AG20443 (cell line): ENCODE measurements at places on chromosomes 1 and 21.

- no peak for DNase-seq
Observed at GRCh38 chr1:212973426-212973825, 23.1 kb downstream of the VASH2 start.

DNA sequence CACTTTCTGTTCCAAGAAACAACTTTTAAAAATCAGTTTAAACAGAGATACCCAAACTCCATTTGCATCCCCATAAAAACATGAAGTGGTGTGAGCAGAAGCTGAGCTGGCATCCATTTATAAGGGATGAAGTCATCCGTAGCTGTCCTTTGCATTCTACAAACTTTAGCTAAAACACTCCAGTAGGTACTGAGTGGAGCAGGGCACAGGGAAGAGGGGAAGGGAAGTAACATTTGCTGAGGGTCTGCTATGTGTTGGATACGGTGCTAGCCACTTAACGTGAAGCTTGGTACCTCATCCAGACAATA is 32.9 kb downstream of the VWA5B1 start:
- no peak for DNase-seq

DNA sequence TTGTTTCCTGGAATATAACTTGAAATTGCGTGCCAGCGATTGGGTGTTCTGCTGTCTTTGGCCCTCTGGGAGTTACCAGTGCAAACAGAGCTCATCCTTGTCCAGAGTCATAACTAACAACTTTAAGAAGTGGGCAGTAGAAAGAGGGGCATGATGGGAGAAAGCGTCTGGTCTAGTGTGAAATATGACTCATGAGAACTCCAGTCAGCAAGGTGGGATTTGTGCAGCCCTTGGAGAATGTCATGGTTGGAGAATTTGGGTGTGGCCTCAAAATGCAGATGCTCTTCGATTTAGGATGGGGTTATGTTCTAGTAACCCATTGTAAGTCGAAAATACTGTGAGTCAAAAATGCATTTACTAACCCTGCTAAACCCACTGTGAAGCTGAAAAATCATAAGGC is 12.9 kb downstream of the ATP1B1 start:
- peak; percentile 49 for DNase-seq

- DNase-seq, result no peak
Observed at GRCh38 chr1:4961935-4962645, 307.7 kb downstream of the AJAP1 start.

DNA sequence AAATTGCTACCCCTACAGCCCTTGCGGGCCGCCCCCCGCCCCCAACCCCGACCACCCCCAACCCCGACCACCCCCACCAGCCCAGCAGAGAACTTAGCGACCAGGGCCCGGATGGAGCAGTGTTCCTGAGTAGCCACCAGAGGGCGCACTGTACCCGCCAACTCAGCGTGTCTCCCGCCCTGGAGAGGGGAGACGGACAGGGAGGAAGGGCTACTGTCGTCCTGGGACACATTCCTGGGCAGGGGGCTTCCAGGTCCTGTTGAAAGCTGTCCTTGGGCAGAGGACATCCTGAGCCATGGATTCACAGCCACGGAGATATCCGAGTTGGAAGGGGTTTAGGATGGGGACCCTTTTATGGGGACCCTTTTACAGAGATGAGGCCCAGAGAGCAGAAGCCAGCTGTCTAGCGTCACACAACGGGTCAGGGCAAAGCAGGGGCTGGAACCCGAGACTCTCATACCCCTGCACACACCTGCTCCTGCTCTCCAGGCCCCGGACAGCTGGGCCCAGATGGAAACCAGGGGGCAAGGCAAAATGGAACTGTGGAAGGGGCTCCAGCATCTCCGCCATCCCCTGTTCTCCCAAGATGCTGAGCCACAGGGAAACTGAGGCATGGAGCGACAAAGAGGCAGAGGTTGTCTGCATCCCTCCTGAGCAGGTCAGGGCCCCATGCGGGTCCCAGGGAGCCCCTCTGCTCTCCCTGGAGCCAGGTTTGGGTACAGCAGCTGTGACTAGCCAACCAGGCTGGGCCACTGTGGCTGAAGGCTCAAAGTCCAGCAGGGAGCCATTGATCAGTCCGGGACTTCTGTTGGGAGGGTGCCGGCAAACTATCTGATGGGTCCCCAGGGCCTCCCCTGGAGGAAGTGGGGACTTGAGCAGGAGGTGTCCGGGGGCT is 25.0 kb upstream of the LAPTM5 start:
- DNase-seq, result peak; percentile 88

DNA sequence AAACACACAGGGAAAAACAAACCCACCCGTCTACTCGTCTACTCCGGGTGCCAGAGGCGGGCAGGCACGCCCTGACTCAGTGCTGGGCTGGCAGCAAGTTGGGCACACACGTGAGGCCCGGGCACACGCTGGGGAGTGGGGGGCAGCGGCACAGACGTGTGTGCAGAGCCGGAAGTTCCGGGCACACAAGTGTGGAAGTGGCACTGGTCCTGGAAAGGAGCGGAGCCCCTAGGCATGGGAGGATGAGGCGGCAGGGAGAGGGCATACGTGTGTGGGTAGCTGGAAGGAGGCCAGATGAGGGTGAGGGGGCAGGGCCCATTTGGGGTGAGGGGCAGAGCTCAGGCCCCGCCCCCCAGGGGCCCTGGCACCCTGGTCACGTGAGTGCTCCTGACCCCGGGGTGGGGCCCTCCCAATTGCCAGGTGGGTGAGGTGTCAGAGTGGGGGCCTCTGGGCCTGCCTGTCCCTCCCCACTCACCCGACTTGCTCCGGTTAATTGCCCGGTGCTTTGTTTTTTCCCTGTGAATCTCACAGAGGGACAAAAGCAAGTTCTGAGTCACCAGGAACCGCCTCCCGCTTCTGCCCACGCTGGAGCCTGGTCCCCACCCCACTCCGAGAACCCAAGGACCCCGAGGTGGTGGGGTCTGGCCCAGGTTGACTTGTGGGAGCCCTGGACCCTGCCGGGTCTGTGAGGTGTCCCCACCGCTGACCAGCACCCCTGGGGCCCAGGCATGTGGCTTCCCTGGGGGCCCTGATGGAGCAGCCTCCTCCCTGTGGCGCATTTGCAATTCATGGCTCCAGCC is 104.8 kb upstream of the CASZ1 start:
- DNase-seq, result peak; percentile 49

GRCh38 chr1:206435445-206435844 is 34.8 kb upstream of the IKBKE start:
- DNase-seq, result no peak

DNA sequence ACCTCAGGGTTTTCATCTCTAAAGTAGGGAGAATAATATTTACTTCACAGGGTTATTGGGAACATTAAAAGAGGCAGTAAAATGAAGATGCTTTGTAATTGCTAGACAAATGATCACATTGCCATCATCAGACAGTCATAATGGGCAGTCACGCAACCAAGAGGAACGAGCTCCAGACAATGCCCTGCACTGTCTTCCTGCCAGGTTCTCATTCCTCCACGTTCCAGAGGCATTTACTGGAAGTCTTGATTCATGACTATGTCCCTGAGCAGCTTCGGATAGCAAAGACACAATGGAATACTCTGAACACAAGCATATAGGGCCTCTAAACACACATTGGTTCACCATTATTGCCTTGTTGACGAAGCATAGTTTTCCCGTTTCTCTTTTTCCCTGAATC is 389.7 kb downstream of the NTNG1 start:
- peak; percentile 72 for DNase-seq

GRCh38 chr1:206833106-206833680 is 32.2 kb upstream of the IL20 start:
- no peak for DNase-seq

DNA sequence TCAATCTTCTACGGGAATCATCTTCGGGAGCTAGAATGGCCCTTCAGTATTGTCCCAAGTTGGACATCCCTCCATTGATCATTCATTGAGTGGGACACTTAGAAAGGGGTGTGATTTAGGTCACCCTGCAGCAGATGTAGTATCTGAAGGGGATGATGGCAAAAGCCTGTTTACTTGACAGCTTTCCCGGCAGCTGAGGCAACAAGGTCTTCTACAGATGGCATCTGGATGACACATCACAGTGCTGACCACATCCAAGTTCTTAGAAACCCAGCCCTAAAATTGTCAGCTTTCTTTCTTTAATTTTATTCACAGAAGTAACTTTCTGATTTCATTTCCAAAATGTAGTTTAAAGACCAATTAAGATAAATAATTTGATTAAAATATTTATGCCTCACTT is 150.3 kb downstream of the AMY1C start:
- no peak for DNase-seq

GRCh38 chr1:216691710-216692109 is 31.5 kb downstream of the ESRRG start:
- DNase-seq, result no peak

GRCh38 chr1:159973350-159973940 is 19.4 kb upstream of the SLAMF9 start:
- DNase-seq, result no peak

- no peak for DNase-seq
Observed at GRCh38 chr1:8011923-8012858, 13.9 kb downstream of the ERRFI1 start.

- no peak for DNase-seq
Observed at GRCh38 chr1:156577550-156577949, 2.0 kb upstream of the TTC24 start.

DNA sequence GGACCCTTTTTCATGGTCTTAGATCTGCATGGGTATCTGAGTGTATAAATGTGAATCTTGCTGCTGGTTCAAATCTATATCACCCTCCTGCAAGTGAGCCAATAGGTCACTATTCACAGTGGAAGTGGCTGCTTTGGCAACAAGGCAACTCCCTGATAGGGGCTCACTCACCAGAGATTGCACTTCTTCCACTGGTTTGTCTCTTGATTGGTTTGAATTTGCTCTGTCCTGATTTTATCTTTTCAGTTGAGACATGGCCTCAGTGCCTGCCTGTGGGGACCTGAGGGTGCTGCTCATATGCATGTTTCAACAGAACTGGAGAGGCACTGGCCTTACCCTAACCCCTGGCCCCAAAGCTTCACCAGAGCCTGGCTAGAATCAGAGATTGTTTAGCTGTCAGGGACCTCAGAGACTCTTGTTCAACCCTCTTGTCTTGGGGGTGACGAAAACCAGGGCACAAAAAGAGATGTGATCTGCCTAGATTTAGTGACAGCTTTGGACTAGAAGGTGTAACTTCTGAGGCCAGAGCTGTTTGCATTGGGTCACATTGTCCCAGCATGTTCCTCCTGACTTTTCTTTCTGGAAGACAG is 16.9 kb downstream of the AVPR1B start:
- no peak for DNase-seq

- no peak for DNase-seq
Observed at GRCh38 chr1:164092603-164093353, 466.2 kb upstream of the PBX1 start.

GRCh38 chr1:156937883-156938282 is 17.5 kb downstream of the LRRC71 start:
- DNase-seq, result no peak

GRCh38 chr1:235997049-235997448 is 67.8 kb downstream of the NID1 start:
- no peak for DNase-seq
